ENCODE measurements at places on chromosomes 11 and 22.

GRCh38 chr11:13289081-13289480, 11.5 kb downstream of the BMAL1 start:
- peak; percentile 32 for DNase-seq

DNA sequence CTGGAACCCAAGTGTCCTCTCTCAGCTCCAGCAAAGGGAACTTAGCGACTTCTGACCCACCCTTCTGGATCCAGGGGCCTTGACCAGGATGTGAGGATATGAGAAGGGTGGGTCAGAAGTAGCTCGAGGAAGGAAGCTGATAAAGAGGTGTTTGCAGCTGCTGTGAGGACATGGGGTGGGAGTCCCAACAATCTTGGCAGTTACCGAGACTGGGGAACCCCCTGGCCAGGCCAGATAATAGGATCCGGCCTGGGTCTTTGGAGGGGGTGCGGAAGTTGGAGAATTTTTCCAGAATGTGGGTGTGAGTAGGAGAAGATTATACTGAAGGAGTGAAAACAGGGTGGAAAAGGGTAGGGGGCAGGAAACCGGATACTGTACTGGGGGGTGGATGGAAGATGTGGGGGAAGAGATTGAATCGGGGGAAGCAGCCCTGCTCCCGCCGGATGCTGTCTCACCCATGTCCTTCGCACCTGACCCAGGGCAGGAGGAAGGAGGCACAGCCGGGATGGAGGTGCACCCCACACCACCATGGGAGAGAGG, 2.8 kb upstream of the MCAM start:
- no peak for DNase-seq

DNA sequence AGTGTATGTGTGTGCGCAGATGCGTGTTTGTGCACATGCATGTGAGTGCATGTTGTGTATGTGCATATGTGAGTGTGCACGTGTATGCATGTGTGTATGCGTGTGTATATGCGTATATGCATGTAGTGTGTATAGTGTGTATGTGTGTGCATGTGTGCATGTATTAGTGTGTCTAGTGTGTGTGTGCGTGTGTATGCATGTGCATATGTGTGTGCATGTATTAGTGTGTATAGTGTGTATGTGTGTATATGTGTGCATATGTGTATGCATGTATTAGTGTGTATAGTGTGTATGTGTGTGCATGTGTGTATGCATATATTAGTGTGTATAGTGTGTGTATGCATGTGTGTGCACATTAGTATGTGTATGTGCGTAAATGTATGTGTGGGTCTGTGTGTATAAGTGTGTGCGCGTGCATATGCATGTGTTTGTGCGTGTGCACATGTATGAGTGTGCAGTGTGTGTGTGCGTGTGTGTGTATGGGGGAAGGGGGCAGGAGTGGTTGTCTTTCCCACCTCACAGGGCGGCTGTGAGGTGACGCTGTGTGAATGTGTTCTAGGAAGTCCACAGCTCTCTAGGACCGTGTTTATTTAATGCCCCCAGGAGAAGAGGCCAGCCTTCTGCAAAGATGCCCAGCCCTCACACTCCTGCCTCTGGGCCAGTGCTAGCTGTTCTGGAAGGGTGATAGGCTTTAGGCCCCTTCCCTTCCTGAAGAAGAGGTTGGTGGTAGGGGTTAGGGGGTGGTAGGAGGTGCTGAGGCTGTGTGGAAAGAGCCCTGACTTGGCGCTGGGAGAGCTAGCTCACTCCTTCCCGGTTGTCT, 114.6 kb downstream of the CEP164 start:
- no peak for DNase-seq

- no peak for DNase-seq
Measured at GRCh38 chr11:134289789-134290188, 13.6 kb downstream of the GLB1L3 start.

GRCh38 chr11:59199546-59200422, 12.9 kb downstream of the MPEG1 start:
- no peak for DNase-seq

GRCh38 chr11:113681711-113682413, 24.2 kb downstream of the TMPRSS5 start:
- no peak for DNase-seq

DNA sequence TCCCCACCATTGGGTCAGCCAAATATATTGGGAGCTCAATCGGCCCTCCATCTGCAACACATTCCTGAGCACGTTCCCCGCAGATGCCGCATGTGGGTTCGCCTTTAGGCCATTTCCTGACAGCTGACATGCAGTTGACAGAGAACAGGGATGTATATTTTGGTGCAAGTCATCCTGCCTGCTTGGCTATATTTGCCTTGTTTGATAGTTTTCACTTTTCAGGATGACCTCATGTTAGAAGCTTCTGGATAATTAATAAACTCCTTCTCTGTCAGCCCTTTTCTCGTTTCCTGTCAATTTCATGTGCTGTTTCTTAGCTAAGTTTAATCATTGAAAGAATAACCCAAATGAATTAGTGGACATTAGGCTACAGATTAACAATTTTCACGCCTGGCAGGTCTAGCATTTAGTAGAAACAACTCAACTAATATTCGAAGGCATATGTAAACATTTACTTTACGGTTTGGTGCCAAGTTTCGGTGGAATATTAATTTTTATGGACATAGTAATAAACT, 105.8 kb upstream of the SLC5A12 start:
- DNase-seq, result no peak

DNA sequence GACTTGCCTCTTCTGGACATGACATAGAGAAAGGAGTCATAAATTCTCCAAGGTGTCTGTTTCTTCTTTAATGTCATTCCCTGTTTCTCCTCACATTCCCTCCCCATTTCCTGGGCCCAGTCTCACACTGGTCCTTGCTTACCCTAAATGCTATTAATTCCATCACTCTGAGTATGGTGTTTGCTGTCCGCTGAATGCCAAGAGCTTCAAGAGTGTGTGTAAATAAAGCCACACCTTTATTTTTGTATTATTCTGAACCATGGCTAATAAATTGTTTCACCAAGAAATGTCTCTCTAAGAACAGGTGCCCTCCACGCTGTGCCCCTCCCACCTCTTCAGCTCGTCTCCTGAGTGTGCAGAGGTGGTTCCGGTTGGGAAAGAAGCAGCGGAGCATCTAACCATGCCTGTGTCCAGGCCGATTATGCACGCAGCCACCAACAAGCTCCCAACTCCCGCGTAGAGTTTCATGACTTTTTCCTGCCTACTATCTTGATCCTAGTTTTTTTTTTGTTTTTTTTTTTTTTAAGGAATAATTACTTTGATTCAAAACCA, 8.6 kb downstream of the TMEM121B start:
- no peak for DNase-seq

GRCh38 chr11:94826415-94826814, 58.3 kb downstream of the AMOTL1 start:
- DNase-seq, result no peak

- peak; percentile 52 for DNase-seq
Measured at GRCh38 chr22:50671641-50672040, 982 bp upstream of the SHANK3 start.

GRCh38 chr11:122367809-122368231, 251.8 kb upstream of the BLID start:
- peak; percentile 5 for DNase-seq

DNA sequence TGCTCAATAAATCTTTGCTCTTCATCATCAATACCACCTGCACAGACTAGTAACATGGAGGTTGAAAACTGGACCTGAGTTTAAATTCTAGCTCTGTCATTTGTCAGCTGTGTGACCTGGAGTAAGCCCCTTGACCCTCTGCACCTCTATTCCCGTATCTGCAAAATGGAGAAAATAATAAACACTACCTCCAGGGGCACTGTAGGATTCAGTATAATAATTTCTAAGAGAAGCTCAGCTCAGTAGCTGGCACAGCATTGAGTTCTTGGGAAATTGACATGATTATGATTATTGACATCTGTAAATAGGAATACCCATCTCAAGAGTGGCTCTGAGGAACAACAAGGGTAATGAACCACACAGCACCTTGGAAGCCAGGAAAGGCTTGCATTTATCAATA, 78.4 kb downstream of the MN1 start:
- DNase-seq, result no peak

DNA sequence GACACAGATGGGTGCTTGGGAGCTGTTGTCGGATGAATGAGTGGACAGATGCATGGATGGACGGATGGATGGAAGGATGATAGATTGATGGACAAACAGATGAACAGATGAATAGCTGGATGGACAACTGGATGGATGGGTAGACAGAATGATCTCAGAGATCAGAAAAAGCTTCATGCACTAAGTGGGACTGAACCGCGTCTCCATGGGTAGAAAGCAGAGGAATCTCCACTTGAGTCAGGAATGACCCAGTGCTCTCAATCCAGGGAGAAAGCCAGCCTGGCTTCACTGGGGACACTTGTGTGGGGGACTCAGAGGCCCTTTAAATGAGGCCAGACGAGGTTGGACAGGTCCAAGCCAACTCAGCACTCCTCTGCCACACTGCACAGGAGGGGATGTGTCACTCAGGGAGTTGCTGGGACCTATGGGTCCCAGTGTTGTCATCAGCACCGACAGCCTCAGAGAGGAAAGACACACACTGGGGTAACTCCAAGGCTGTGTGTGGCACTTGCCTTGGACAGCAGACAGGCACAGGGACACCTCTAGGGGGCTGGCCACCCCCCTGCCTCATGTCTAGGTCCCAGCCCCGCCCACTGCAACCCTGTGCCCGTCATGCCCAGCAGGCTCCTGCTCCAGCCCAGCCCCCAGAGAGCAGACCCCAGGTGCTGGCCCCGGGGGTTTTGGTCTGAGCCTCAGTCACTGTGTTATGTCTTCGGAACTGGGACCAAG, 5.6 kb downstream of the IGLL5 start:
- DNase-seq, result no peak

DNA sequence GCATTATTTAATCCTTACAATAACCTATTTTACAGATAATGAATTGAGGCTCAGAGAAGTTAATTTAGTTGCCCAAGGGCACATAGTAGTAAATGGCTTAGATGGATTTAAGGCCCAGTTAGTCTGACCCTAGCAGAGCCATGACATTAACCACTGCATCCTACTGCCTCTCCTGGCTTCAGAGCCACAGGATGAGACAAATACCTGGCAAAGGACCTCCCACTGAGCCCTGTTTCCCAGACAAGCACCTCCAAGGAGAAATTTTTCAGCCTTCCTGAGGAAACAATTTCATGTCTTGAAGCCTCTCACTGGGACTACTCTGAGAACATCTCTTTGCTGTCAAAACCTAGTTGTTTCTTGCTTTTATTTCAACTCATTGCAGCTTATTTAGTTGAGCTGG, 28.4 kb downstream of the IZUMO1R start:
- DNase-seq, result no peak

- DNase-seq, result no peak
Measured at GRCh38 chr11:24196733-24197132, 300.1 kb upstream of the LUZP2 start.

GRCh38 chr11:88520391-88520790, 182.9 kb upstream of the CTSC start:
- no peak for DNase-seq

- DNase-seq, result no peak
Measured at GRCh38 chr11:83436855-83437254, 150.7 kb upstream of the CCDC90B start.

- no peak for DNase-seq
Measured at GRCh38 chr11:11845071-11845470, 3.3 kb downstream of the USP47 start.

GRCh38 chr22:43889201-43889859, 2.5 kb downstream of the PNPLA5 start:
- no peak for DNase-seq

DNA sequence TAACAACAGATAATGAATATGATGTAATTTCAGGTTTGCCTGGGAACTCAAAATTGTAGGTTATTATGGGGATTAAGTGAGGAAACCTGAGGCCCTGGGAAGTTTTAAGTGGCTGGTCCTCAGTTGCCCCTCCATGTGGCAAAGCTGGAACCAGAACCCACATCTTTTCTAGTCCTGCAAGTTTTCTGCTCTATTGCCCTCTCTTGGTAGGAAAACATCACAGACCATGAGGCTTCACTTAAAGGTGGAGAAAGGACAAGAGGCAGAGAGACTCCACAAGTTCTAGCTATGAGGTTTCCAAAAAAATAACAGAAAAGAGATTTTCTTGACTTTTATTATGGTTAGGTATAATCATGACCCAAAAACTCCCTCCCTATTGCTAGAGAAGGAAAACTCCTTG, 115.5 kb upstream of the DDI1 start:
- DNase-seq, result no peak

DNA sequence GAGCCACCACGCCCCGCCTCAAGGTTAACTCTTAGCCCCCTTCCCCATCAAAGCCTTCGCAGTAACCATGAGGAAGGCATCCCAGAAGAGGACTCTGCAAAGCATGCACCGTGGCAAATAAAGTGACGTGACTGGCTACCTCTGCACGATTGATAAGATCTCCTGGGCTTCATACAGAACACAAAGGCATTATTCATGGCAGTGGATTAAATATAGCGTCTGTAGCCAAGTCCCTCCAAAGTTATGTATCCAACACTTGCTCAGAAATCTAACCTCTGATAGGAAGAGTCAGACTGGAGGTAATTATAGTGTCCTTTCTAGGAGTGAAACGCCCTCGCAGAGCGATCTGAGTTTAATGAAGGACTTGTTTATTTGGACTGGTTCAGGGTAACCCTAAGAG, 22.4 kb downstream of the CPT1A start:
- DNase-seq, result no peak

GRCh38 chr11:95912902-95913560, 10.9 kb downstream of the MTMR2 start:
- DNase-seq, result no peak

DNA sequence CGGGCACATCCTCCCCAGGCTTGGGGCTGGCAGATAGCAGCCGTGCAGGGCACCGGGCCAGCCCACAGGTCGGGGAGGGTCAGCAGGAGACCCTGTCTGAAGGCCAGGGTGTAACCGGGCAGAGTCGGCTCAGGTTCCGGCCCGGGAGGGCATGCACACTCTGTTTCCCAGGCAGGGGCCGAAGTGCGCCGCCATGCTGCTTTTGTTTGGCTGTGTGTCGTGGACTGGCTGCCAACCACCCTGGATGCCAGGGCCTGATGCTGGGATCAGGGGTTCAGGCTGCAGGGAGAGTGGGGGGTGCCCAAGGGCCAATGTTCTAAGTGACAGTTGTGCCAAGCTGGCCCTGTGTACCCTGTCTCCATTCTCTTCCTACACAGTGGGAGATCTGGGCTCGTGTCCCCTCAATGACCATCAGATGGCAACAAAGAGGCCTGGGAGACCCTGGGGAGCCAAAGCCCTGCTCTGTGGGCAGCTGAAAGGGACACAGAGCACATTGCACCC, 120.9 kb upstream of the B3GAT1 start:
- DNase-seq, result no peak

- no peak for DNase-seq
Measured at GRCh38 chr11:76307978-76308747, 72.8 kb downstream of the THAP12 start.

- no peak for DNase-seq
Measured at GRCh38 chr11:95081412-95081811, 8.2 kb upstream of the ENDOD1 start.

GRCh38 chr11:79902493-79902892, 461.7 kb upstream of the TENM4 start:
- no peak for DNase-seq

DNA sequence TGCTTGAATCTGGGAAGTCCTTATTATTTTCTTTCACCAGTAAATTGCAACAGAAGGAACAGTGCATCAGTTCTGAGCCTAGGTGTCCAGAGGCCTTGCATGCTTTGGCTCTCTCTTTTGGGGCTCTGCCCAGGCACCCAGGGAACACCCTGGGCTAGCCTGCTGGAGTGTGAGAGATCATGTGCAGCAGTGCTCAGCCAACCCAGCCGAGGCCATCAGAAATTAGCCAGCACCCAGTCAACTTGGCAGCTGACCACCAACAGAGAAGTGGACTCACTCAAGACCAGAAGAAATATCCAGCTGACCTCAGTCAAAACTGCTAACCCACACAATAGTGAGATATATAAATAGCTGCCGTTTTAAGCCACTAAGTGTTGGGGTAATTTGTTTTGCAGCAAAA, 11.2 kb upstream of the P4HA3 start:
- DNase-seq, result peak; percentile 88
